Activated CD4-positive, alpha-beta memory T cell treated with anti-CD3 and anti-CD28 coated beads for 36 hours (primary cell): ENCODE measurements at places on chromosomes 6 and 20. TPM values are rescaled to one million over a fixed set of nuclear protein-coding genes. Genes with fewer than 3 reads are reported as not detected.
A peak's percentile ranks its signal among the peaks of the same experiment; 100 is the strongest.

DNA sequence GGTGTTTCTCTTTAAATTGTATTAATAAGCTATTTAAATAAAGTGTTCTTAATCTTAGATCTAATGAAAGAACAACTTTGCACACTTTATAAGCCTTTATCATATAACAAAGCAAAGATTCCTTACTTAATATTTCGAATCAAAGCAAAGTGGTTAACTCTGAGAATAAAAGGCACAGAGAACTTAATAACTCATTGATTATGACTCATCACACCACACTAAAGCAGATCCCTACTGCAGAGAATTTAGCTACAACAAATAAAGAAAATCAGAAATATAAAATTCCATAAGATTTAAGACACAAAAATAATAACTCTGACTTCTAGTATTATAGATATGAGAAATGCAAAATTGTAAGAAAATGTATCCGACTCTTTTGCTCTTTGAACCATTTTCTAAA lies 135.6 kb upstream of the RUNX2 start:
- no peak for DNase-seq
- H3K27me3 ChIP-seq, result no peaks in the 10 kb centered on the region
- no peak overlapping the region for H3K4me3 ChIP-seq
- H3K27ac ChIP-seq, result no peak overlapping the region
- peaks cover 16% of the 10 kb centered on the region for H3K4me1 ChIP-seq
- H3K36me3 ChIP-seq, result no peaks in the 10 kb centered on the region

- H3K36me3 ChIP-seq, result peaks cover 75% of the 10 kb centered on the region
- no peak overlapping the region for H3K4me3 ChIP-seq
- peaks cover 66% of the 10 kb centered on the region for H3K4me1 ChIP-seq
- DNase-seq, result no peak
- no peaks in the 10 kb centered on the region for H3K27me3 ChIP-seq
- peak overlapping the region; percentile 24 for H3K27ac ChIP-seq
Measured at GRCh38 chr6:111686249-111686931, 80.7 kb upstream of the TRAF3IP2 start.

- no peak overlapping the region for H3K4me3 ChIP-seq
- no peaks in the 10 kb centered on the region for H3K4me1 ChIP-seq
- H3K36me3 ChIP-seq, result no peaks in the 10 kb centered on the region
Measured at GRCh38 chr6:14017626-14018475, 93.1 kb downstream of the RNF182 start.

DNA sequence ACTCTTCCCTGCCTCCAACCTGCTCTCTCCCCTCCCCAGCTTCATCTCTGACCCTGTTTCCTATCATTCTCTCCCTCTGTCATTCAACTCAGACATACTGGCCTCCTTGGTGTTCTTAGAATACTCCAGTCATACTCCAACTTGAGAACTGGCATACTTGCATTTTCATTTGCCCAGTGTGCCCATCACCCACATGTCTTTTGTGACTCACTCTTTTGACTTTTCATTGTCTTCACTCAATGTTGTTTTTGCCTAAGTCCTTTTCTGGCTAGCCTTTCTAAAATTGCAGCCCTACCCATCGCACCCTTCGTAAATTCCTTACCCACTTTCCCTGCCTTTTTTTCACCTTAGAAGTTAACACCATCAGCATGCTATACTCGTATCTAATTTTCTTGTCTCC lies 77.0 kb upstream of the CD2AP start:
- H3K27ac ChIP-seq, result no peak overlapping the region

GRCh38 chr6:43297644-43298564 lies at the start of gene SLC22A7:
TSS of gene SLC22A7 (plus strand) at chr6:43298260. CDS start at chr6:43298359, 99 bp downstream.
- peaks cover 2% of the 10 kb centered on the region for H3K27me3 ChIP-seq
- H3K36me3 ChIP-seq, result no peaks in the 10 kb centered on the region
- no peak within 1 kb of the TSS for H3K27ac ChIP-seq
- DNase-seq, result no peak
- H3K4me1 ChIP-seq, result no peaks in the 10 kb centered on the region
- H3K4me3 ChIP-seq, result no peak within 1 kb of the TSS

- H3K36me3 ChIP-seq, result no peaks in the 10 kb centered on the region
- DNase-seq, result no peak
- H3K27ac ChIP-seq, result no peak overlapping the region
- H3K27me3 ChIP-seq, result no peaks in the 10 kb centered on the region
- no peak overlapping the region for H3K4me3 ChIP-seq
Measured at GRCh38 chr6:54286141-54286540, 22.1 kb upstream of the TINAG start.

DNA sequence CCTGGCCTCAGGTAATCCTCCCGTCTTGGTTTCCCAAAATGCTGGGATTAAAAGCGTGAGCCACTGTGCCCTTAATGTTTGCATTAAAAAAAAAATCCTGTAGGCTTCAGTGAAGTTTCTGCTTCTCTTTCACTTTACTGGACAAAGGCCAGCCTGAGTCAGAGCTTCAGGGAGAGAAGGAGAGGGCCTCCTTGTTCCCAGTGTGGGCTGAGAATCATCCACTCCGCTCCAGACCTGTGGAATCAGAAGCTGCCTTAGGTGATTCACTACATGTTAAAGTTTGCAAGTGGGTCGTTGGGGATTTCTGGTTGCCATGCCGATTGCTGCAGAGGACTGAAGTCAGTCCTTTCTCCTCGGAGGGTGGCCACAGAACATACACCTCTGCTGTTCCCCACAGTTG lies 113.3 kb upstream of the EEF1E1 start:
- no peak overlapping the region for H3K27ac ChIP-seq
- H3K4me1 ChIP-seq, result no peaks in the 10 kb centered on the region
- no peak for DNase-seq
- H3K4me3 ChIP-seq, result no peak overlapping the region

DNA sequence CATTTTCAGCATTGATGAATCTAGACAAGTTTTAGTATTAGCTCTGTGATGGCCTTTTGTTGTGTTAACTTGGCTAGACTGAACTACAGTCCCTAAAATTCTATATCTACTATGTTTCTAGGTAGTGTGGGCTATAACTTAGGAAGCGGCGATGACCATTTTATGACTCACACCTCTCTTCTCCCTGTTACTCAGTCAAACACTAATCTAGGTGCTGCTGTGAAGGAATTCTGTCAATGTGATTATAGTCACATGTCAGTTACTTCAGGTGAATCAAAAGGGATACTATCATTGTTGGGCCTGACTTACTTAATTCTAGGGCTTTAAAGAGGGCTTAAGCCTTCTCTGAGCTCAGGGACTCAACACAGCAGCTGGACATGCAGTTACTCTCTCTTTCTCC lies 691.5 kb upstream of the MAP3K7 start:
- H3K36me3 ChIP-seq, result no peaks in the 10 kb centered on the region
- H3K27me3 ChIP-seq, result no peaks in the 10 kb centered on the region
- H3K4me3 ChIP-seq, result no peak overlapping the region

- H3K36me3 ChIP-seq, result peaks cover 25% of the 10 kb centered on the region
- no peaks in the 10 kb centered on the region for H3K27me3 ChIP-seq
- H3K4me3 ChIP-seq, result peak overlapping the region; percentile 15
- H3K27ac ChIP-seq, result peak overlapping the region; percentile 79
- peak; percentile 50 for DNase-seq
- peaks cover 38% of the 10 kb centered on the region for H3K4me1 ChIP-seq
Measured at GRCh38 chr20:50551288-50551687, 41.1 kb downstream of the PTPN1 start.

- H3K4me3 ChIP-seq, result no peak overlapping the region
- H3K27ac ChIP-seq, result no peak overlapping the region
- no peak for DNase-seq
- no peaks in the 10 kb centered on the region for H3K36me3 ChIP-seq
- H3K4me1 ChIP-seq, result peaks cover 20% of the 10 kb centered on the region
- H3K27me3 ChIP-seq, result no peaks in the 10 kb centered on the region
Measured at GRCh38 chr6:15036690-15037245, 209.1 kb upstream of the JARID2 start.

DNA sequence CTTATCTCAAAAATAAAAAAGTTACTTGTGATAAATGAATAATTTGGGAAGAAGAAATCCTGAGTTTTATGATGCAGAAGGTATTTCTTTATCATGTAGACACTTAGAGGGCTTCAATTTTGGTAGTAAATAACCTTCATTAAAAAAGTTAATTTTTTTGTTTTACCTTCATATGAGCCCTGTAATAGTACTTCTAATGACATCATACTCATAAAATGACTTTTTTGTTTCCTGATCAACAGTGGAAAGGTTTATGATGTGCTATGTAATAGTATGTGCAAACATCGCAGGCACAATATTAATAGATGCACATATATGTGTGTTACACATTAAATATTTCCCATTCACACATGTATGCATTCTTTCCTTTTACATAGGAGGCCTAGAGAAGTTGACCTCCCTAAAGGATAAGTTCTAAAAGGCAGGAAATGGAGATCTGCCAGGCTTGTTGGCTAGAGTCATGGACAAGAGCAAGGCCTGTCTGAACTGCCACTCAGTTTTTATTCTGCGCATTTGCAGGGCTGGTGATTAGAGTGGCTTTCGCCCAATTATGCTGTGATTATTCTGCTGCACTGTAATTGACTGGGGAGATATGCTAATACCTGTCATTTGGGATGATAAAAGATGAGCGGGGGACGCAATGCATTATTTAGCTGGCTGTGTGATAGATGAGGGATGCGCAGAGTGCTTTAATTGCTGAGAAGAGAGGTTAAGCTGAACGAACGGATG lies 272.6 kb downstream of the TMEM242 start:
- no peak overlapping the region for H3K27ac ChIP-seq
- H3K4me1 ChIP-seq, result peaks cover 23% of the 10 kb centered on the region
- H3K27me3 ChIP-seq, result no peaks in the 10 kb centered on the region
- peaks cover 3% of the 10 kb centered on the region for H3K36me3 ChIP-seq

GRCh38 chr20:59777814-59778575 lies 155.4 kb downstream of the SYCP2 start:
- no peak overlapping the region for H3K27ac ChIP-seq
- DNase-seq, result no peak
- no peaks in the 10 kb centered on the region for H3K36me3 ChIP-seq

GRCh38 chr20:25376886-25377285 lies 13.7 kb downstream of the ABHD12 start:
- peaks cover 15% of the 10 kb centered on the region for H3K4me1 ChIP-seq
- H3K27me3 ChIP-seq, result no peaks in the 10 kb centered on the region
- DNase-seq, result no peak
- no peak overlapping the region for H3K4me3 ChIP-seq
- peaks cover 13% of the 10 kb centered on the region for H3K36me3 ChIP-seq

DNA sequence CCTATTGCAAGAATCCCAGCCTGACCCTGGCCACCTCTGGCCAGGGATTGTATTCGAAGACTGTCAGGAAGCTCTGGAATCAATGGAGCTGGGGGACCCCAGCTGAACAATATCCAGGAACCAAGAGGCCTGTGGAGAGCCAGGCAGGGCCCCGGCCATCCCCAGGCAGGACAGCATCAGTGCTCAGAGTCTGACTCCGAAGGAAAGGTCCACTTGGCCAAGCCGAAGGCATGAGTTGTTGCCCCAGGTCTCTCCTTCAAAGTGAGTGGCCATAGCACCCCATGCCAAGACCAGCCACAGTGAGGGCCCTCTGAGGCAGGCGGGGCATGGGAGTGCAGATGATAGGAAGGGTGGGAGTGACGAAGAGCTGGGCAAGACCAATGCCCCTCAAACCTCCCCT lies 193.1 kb downstream of the CDH4 start:
- H3K4me3 ChIP-seq, result no peak overlapping the region
- no peak for DNase-seq
- H3K27me3 ChIP-seq, result no peaks in the 10 kb centered on the region
- H3K4me1 ChIP-seq, result no peaks in the 10 kb centered on the region

DNA sequence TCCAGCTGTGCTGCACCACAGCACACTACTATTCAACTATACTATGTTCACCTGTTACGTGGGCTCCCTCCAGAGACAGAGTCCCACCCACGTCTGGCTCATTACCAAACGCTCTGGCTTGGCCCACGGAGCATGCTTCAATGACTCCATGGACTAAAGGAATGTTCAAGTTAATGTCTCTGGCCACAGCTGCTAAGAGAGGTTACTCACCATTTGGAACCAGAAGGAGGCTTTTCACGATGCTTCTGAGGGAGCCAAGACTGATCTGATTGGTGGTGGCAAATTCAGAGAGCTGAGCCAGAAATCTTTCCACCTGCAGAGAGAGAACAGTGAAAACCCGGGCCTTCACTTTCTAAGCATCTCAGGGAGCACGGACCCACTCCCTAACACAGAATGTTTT lies 15.6 kb downstream of the COMMD7 start:
- H3K4me1 ChIP-seq, result peaks cover 12% of the 10 kb centered on the region
- DNase-seq, result no peak
- no peak overlapping the region for H3K4me3 ChIP-seq
- H3K27ac ChIP-seq, result no peak overlapping the region
- no peaks in the 10 kb centered on the region for H3K27me3 ChIP-seq
- H3K36me3 ChIP-seq, result peaks cover 10% of the 10 kb centered on the region

Gene EPPIN
- not detected for total RNA-seq

Gene TJAP1
- 36.2 TPM for total RNA-seq

Gene NMBR
- total RNA-seq, result not detected

Gene CGA
- total RNA-seq, result not detected

Gene OXT
- 1.0 TPM for total RNA-seq

Gene ULBP3
- not detected for total RNA-seq

Gene DSN1
- 25.9 TPM for total RNA-seq
